Cerebellar nuclear complex (tissue), 1 donor: ENCODE measurements at places on chromosomes 6 and 20.

DNA sequence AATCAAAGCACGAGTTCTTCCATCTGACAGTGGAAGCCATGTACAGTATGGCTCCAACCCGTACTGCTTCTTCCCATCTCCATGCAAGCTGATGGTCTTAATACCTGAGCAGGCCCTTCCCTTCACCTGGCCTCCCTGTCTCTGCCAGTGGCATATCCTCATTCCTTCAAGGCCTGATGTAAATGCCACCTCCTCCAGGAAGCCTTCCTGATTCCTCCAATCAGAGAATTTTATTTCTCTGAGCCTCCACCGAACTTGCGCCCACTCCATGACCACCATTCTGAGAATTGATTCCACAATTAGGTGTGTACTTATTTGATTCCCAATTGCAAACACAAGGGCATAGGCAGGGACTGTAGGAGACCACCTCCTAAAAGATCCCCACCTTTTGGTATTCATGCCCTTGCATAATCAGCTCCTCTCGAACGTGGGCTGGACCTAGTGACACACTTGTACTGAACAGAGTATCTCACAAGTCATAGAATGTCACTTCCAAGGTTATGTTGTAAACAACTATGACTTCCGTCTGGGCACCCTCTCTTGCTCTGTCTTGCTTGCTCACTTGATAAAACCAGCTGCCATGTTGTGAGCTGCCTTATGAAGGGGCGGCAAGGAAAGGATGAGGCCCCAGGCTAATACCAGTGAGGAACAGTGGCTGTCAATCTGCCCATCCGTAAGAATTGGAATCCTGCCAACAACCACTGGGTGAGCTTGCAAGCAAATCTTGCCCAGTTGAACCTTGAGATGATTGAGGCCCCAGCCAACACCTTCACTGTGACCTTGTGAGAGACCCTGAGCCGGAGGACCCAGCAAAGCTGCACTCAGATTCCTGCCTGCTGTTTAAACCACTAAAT, 38.8 kb downstream of the CPNE5 start:
- DNase-seq: no peak

DNA sequence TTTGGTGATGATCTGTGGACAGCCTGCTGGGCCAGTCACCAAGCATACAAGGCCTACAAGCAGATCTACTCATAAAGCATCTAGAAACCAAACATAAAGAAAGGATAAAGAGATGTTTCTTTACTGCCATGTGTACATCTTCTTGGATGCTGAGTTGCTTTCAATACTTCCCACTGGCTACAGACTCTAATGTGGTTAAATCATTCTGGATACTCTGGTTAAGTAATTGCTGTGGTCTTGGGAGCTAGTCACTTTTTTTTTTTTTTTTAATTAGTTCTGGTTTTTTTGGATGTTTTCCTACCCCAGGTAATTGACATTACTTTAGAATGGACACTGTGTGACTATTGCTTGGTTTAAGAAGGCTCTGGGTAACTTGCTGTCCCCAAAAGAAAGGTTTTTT, 215.4 kb upstream of the RUNX2 start:
- no peak for DNase-seq

DNA sequence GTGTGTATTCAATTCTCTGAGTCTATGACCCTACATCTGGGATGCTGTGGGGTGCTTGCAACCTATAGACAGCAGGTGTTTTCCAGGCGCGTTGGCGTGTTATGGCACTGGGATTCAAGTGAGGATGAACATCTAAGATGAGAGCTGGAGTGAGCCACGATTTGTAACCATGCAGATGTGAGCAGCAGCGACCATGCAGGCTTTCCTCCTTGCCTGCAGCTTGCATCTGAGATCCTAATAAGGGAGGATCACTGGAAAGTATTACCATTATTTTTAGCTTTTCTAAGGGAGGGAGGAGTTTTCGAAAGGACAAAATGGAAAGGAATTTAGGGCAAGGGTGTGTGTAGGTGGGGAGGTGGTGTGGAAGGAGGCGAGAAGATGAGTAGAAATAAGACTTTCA, 216.7 kb downstream of the ATXN1 start:
- no peak for DNase-seq

DNA sequence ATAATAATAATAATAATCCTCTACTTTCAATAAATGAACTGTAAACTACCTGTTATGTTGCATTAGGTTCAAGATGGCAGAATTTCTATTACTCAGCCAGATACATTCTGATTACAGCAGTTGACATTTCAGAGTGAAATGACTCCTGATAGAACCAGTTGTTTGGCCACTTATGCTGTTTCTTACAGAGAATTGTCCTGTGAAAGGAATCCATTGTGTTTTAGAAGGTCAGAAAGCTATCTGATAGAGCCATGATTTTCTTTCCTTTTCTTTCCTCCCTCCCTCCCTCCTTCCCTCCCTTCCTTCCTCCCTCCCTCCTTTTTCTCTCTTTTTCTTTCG, 16.6 kb downstream of the GJA10 start:
- no peak for DNase-seq

DNA sequence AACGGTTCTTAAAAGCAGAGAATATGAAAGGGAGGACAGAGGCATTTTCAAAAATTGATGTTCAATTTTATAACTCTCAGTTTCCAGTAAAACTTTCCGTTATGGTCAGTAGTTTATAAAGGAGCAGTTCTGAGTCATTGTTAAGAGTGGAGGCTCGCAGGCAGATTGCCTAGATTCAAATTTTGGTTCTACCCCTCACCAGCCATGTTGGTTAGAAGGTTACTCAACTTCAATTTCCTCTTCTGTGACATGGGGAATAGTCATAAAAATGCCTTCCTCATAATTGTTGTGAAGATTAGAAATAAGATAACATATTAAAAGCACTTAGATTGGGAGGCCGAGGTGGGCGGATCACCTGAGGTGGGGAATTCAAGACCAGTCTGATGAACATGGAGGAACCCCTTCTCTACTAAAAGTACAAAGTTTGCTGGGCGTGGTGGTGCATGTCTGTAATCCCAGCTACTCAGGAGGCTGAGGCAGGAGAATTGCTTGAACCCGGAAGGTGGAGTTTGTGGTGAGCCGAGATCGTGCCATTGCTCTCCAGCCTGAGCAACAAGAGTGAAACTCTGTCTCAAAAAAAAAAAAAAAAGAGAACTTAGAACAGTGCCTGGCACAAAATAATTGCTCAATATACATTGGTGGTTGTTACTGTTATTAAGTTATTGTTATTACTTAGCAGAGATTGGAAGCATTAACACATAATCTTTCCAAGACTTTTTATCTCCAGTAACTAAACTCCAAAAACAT, 348.9 kb downstream of the NRN1 start:
- no peak for DNase-seq
